Bronchial smooth muscle cell (primary cell): ENCODE measurements at places on chromosomes 16 and 17. TPM values are rescaled to one million over a fixed set of nuclear protein-coding genes. Genes with fewer than 3 reads are reported as not detected.

TP53 gene
- 13.1 and 13.7 TPM in 2 replicates for total RNA-seq

TMEM92 gene
- 0.09 and 0.16 TPM in 2 replicates for total RNA-seq

TNP2 gene
- total RNA-seq = not detected in 2 replicates

PTX4 gene
- total RNA-seq = not detected in 2 replicates

ITGAD gene
- total RNA-seq = not detected in 2 replicates

CIAO3 gene
- 24.3 and 32.0 TPM in 2 replicates for total RNA-seq

CCL5 gene
- not detected in 2 replicates for total RNA-seq

TGFB1I1 gene
- 11.6 and 16.4 TPM in 2 replicates for total RNA-seq

TMEM238L gene
- not detected in 2 replicates for total RNA-seq

KRTAP9-4 gene
- total RNA-seq = not detected in 2 replicates

MYH1 gene
- not detected in 2 replicates for total RNA-seq

NHLRC4 gene
- 1.1 and 4.7 TPM in 2 replicates for total RNA-seq

COQ7 gene
- total RNA-seq = 16.7 and 29.0 TPM in 2 replicates

OR3A2 gene
- 0.32 TPM in 1 of 2 replicates, not detected in the other for total RNA-seq

IFT20 gene
- 61.6 and 72.7 TPM in 2 replicates for total RNA-seq

SHCBP1 gene
- total RNA-seq = 1.5 and 5.7 TPM in 2 replicates

CD300E gene
- not detected in 2 replicates for total RNA-seq
